CD4-positive, CD25-positive, alpha-beta regulatory T cell (primary cell): ENCODE measurements at places on chromosomes 7 and 10. TPM values are rescaled to one million over a fixed set of nuclear protein-coding genes. Genes with fewer than 3 reads are reported as not detected.
A peak's percentile ranks its signal among the peaks of the same experiment; 100 is the strongest.

- DNase-seq = no peak
Observed at GRCh38 chr10:27550823-27551222, 46.7 kb downstream of the RAB18 start.

DNA sequence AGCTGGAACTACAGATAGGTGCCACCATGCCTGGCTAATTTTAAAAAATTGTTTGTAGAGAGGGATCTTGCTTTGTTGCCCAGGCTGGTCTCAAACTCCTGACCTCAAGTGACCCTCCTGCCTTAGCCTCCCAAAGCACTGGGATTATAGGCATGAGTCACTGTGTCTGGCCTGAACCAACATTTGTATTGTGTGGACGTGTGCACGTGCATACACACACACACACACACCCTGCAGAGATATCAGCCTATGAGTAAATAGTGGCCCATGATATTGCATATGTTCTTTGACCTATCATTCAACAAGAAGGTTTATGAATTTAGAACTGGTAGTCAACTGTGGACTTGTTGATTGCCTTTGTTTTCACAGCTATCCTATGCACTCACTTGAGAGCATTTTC, 161.6 kb downstream of the BAMBI start:
- no peak for DNase-seq

The PPP1R3C gene
- not detected for total RNA-seq

GRCh38 chr10:124020981-124021815, 72.2 kb downstream of the CHST15 start:
- no peak for DNase-seq

The MLLT10 gene
- 81.9 TPM for total RNA-seq

DNA sequence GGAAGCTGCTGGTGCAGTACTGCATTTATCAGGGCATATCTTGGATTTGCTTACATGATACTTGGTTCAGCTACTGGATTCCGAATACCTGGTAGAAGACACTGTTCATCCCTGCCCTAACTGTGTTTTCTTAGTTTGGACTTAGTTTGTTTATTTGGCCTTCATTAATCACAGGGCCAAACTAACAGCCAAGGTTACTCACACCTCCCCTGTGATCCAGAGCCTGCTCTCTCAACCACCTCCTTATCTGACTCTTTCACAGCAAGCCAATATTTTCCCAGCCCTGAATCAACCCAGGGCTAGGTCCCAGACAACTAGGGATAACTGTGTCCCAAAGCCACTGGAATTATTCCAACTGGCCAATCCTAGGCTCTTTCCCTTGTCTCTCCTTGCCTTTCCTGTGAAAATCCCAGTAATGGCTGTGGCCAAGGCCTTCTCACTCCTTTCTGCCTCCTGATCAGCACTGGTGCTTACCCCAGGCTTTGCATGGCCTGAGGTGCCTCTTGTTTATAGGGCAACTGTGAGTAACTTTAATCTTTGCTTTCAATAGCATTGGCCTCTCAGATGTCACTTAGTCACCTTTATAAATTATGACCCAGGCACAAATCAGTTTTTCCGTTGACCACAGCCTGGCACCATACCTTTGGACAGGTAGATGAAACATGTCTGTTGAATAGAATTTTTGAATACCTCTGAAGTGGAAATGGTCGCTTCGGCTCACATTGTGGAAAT, 9.3 kb upstream of the JCAD start:
- DNase-seq = no peak

GRCh38 chr10:127863231-127863825, 29.4 kb downstream of the CLRN3 start:
- no peak for DNase-seq

- DNase-seq = no peak
Observed at GRCh38 chr10:97518301-97519043, 19.7 kb downstream of the UBTD1 start.

The C1GALT1 gene
- 36.8 TPM for total RNA-seq

DNA sequence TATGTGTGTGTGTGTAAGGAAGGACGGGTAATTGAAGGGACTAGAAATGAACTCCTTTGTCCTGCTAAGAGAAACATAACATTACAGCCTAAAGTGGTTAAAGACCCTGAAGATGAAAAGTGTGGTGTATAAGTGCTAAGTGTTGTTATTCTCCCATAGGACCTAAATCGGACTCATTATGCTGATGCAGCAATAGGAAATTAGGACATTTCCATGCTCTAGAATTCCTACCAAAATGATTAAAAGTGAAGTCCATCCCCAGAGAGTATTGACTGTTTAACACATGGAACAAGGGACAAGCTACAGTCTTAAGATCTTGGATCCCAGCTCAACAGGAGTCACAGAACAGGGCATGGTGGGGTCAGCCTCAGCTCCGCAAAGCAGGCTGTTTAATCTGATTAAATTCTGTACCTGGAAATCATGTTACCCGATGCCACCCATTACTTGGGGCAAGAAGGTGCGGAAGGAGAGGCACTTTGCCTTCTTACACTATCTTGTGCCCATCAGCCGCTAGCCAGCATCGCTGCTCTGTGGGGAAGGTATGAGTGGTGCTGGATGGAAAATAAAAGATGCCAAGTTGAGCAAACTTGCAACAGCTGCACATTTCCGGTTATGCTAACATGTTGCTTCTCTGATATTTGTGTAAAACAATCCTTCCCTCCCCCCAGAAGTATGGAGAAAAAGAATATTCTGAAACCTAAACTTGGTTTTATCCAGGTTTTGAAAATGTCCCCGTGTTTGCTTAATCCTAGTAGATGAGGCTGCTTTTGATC, 100.5 kb downstream of the CREB5 start:
- no peak for DNase-seq

DNA sequence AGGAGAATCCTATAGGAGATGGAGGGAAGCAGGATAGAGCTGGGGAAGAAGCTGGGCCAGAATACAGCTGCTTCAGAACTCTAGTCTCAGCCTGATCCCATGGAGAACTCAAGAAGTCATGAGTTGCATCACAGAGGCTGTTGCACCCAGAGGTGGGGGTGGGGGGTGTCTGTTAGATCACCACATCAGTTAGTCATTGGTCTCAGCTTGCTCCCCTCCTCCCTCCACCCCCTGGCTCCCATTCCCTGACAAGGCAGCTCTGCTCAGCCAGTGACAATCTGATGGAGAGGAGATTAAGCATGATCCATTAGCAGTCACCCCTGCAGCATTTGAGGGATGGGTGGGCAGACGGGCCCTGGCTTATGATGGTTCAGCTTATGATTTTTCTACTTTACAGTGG, 58.4 kb upstream of the FGL2 start:
- no peak for DNase-seq

The MOGAT3 gene
- total RNA-seq = not detected

DNA sequence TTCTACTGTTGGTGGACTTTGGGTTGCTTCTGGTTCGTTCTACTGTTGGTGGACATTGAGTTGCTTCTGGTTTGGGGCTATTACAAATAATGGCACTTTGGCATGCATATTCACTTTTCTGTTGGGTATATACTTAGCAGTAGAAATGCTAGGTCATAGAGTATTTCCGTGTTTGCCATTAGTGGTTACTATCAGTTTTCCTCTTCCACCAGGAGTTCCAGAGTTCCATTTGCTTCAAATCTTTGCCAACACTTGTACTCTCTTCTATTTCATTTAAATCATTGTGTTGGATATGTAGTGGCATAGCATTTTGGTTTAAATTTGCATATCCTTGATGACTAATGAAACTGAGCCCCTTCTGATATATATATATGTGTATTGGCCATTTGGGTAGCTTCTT, 15.2 kb downstream of the UBE2D1 start:
- DNase-seq = no peak

DNA sequence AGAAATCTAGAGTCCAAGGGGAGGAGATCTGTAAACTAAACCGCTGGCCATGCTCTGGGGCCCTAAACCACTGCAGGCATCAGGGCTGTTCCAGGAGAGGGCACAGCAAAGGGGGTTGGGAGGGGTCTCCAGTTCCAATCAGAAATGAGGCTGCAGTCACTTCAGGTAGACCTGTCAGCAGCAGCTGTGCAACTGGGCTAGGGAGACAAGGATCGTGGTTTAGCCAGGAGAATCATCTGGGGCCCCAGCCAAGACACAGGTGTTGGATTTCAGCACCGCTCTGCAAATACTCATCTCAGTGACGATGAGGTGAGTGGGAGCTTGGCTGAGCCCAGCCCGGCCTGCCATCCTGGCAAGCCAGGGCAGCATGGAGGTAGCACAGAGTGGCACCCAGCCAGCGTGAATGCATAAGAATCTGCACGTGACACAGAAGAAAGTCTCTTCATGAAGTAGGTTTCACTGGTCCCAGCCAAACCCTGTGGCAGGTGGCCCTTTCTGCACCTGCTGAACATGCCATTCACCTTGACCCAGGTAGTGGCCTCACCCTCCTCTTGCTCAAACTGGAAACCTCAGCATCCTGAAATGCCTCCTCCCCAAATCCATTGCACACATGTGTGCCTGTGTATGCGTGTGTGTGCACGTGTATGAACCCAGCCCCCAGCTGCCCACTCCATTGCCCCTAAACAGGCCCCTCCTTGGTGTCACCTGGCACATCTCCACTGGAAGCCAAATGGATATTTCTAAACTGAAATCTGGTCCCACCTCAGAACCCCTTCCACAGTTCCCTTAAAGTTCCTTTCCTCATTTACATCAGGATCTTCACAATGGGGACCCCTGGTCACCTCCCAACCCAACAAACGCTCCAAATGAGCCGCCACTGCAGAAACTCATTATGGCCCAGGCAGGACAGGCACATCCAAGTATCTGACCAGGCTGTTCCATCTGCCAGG, 9.6 kb downstream of the GPRIN2 start:
- no peak for DNase-seq

- DNase-seq = no peak
Observed at GRCh38 chr7:139860090-139860775, 31.2 kb downstream of the TBXAS1 start.

GRCh38 chr10:59284118-59284975, 78.0 kb downstream of the FAM13C start:
- DNase-seq = no peak

The AGMO gene
- total RNA-seq = not detected

The MRPL32 gene
- total RNA-seq = 37.6 TPM

DNA sequence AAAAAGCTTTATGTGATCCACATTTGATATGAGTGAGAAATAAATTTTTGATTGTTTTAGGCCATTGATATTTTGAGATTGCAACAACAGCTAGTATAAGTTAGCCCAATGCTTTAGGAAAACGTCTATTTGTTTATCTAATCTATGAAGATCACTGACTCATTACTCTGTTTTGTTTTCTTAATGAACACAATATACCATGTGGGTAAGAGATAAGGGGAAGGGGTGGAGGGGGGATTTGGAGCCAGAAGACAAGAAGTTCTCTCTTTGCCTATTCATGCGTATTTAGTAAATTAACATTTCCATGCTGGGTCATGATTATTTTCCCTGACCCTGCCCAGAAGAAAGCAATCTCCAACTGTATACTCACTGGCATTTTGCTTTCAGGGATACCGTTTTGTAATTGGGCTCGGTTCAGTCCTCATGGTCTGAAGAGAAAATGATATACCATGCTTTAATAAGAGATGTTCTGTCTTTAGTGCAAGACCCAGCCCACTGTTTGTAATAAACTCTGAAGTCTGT, 359.5 kb upstream of the NPSR1 start:
- DNase-seq = no peak

DNA sequence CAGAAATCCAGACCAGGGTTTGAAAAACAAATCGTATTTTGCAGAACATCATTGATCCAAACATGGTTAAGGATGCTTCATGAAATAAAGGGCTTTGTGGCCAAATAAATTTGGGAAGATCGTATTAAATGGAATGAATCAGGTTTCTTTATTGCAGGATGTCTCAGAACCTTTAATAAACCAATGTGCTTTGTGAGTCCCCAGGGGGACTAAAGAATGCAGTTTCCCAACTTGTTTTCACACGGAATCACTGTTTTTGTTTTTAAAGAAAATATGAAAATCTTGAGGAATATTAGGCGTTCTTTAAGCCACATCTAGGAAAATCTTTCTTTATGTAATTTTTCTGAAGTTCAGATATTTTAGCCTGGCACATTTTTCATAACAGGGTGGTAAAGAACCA, 16.8 kb upstream of the CCDC172 start:
- DNase-seq = no peak

The SKAP2 gene
- 23.4 TPM for total RNA-seq

DNA sequence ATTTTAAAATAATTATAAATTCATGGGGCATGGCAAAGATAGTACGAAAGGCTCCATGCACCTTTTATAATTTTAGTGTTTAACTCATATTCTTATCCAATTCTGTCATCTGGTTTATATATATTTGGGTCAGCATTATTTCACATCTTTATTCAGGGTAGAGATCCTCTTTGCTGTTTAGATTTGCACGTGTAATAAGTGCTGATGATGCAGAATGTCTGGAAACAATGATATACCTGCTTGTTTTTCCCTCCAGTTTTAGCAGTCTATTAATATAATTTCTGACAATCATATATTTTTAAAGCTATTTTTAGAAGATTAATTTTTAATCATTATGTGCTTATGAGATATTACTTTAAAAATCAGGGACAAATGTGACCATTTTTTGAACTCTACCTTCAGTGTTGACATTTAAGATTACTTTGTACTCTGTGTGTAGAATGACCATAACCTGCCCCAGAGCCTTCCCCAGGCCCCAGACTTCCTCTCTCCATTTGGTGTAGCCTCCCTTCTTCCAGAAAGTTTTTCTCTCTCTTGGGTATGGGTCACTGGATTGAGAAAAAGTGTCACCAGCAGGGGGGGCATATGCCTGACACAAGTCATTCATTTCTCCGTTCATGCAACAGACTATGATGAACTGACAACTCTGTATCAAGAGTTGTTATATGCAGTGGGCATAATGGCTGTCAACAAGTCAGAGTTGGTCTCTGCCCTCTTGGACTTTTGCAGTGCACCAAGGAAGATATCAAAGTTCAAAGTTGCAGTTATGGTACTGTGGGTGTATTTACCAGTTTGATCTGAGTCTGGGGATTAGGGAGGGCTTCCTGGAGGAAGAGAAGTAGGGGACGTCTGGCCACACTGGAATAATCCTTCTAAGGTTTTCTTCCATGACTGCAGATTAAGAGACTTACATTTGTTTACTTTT, 192.6 kb upstream of the CCDC6 start:
- peak; percentile 5 for DNase-seq

The BLVRA gene
- 25.9 TPM for total RNA-seq

DNA sequence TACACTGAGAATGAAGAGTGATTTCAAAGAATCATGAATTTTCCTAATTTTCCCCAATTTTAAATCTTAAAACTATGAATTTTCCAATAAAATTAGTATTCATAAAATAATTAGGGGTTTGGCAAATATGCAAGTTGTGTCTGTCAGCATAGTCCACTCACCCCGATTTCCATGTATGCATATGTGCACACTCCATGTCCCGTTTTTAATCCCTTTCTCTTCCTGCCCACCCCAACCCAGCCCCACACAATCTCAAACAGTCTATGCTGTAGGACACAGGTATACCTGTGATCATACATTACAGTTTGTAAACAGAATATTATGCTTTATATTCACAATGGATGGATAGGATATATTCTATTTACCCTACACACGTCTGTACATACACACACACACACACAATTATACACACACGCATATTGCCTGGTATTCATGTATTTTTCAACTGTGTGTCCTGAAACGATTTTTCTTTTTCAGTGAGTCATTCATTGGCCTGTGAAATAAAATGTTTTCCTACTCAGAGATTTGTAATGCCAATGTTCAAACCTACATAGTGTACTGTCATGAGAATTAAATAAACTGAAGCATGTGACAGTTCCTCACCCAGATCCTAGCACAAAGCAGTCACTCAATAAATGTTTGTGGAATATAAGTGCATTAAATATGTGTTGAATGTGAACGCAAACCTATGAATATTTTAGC, 144.3 kb downstream of the PDE1C start:
- DNase-seq = no peak
